Vagina (tissue), 2 donors: ENCODE measurements at places on chromosomes 4 and X. TPM values are rescaled to one million over a fixed set of nuclear protein-coding genes. Genes with fewer than 3 reads are reported as not detected.
A peak's percentile ranks its signal among the peaks of the same experiment; 100 is the strongest.

- H3K36me3 ChIP-seq: no peaks in the 10 kb centered on the region
- no peak for DNase-seq
- H3K4me1 ChIP-seq: no peaks in the 10 kb centered on the region
- H3K27me3 ChIP-seq: no peaks in the 10 kb centered on the region
- no peak overlapping the region for H3K4me3 ChIP-seq
Observed at GRCh38 chrX:109830704-109831206, 97.7 kb upstream of the ACSL4 start.

- H3K36me3 ChIP-seq: no peaks in the 10 kb centered on the region
- H3K4me3 ChIP-seq: no peak overlapping the region
- H3K27me3 ChIP-seq: no peaks in the 10 kb centered on the region
- H3K4me1 ChIP-seq: no peaks in the 10 kb centered on the region
- H3K27ac ChIP-seq: no peak overlapping the region
- DNase-seq: no peak
Observed at GRCh38 chr4:46249516-46249915, 125.7 kb upstream of the GABRG1 start.

GRCh38 chr4:23234716-23235115, 542.0 kb downstream of the GBA3 start:
- no peaks in the 10 kb centered on the region for H3K4me1 ChIP-seq
- no peak for DNase-seq
- no peak overlapping the region for H3K4me3 ChIP-seq

LNX1 gene
- 11.8 TPM for total RNA-seq

DNA sequence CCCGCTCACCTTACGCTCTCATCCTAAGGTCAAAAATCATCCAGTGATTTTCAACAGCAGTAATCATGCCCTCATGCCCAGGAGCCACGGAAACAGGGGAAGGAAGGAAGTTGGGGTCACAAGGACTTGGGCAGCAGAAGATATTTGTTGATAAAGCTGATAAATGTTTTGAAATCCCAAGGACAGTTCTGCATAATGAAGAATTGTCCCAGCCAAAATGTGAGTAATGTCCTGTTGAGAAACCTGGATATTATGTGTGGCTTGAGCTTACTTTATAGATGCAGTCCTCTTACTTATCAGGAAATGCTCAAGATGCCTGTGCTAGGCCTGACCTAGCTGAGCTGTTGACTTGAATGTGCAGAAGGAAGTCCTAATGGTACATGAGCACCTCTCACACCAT, 263.0 kb upstream of the ZFP42 start:
- no peaks in the 10 kb centered on the region for H3K27me3 ChIP-seq
- no peaks in the 10 kb centered on the region for H3K36me3 ChIP-seq
- H3K27ac ChIP-seq: no peak overlapping the region
- no peak for DNase-seq
- no peak overlapping the region for H3K4me3 ChIP-seq

DNA sequence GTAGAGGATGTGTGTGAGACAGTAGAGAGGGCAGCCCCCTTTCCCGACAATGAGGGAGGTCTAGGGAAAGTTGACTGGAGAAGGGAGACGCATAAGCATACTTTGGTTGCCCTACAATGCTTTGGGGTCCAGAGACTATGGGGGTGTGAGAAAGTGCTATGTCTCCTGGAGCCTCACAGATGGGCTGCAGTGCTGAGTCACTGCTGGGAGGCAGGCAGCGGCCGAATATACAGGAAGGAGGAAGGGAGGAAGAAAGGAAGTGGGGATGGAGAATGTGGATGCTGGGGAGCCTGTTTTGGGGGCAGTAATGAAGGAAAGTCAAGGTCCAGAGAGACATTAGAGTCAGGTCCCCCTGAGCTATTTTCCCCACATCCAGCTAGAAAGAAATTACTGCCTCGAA, 12.7 kb downstream of the DRP2 start:
- no peaks in the 10 kb centered on the region for H3K27me3 ChIP-seq
- no peaks in the 10 kb centered on the region for H3K4me1 ChIP-seq
- H3K4me3 ChIP-seq: no peak overlapping the region
- DNase-seq: no peak
- H3K36me3 ChIP-seq: no peaks in the 10 kb centered on the region
- no peak overlapping the region for H3K27ac ChIP-seq

DNA sequence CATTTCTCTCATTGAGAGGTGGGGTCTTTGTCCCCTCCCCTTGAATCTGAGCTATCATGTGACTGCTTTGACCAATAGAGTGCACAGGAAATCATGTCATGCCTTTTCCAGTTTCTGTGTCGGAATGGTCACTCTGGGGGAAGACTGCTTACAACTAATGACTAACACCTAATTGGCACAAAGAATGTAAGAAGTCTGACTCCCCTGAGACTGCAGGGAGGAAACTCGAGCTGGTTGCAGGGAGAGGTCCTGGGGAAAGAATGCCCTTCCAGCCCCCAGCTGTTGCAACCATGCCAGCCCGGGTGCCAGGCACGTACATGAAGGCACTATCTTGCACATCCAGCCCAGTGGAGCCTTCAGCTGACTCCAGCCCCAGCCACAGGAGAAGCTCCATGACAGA, 254.2 kb downstream of the DHX15 start:
- no peaks in the 10 kb centered on the region for H3K36me3 ChIP-seq
- no peaks in the 10 kb centered on the region for H3K4me1 ChIP-seq
- no peaks in the 10 kb centered on the region for H3K27me3 ChIP-seq
- H3K27ac ChIP-seq: no peak overlapping the region

DNA sequence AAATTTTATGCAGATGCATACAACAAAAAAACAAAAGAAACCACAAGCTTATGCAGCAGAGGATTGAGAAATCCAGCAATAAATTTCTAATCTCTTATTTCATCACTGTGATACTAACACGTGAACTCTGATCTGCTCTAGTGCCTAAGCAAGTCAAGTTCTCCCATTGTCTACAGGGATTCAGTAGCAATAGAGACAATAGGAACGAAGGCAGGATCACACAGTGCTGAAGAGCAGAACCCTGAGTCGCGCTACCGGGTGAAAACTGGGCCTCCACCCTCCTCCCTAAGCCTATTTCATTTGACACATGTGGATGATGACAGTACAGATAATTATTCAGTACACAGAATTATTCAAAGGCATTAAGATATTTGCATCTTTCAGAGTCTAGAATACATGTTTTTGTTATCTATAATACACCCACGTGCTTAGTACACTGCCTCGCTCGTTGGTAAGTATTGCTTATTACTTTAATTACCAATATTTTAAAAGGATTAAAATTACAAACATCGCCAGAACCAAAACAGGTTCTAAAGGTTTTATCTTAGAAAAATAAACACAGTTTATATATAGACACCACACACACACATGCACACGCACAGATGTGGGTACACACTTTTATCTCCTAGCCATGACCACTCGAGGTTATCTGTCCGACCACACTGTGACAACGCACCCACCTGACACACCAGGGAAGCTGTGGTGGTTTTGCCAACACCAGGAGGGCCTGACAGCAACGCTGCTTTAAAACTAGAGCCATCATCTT, 60.1 kb downstream of the RFC1 start:
- no peaks in the 10 kb centered on the region for H3K4me1 ChIP-seq
- no peaks in the 10 kb centered on the region for H3K36me3 ChIP-seq
- no peaks in the 10 kb centered on the region for H3K27me3 ChIP-seq
- no peak for DNase-seq

GAGE12E gene
- total RNA-seq: not detected

SLC26A1 gene
- total RNA-seq: 2.9 TPM

DNA sequence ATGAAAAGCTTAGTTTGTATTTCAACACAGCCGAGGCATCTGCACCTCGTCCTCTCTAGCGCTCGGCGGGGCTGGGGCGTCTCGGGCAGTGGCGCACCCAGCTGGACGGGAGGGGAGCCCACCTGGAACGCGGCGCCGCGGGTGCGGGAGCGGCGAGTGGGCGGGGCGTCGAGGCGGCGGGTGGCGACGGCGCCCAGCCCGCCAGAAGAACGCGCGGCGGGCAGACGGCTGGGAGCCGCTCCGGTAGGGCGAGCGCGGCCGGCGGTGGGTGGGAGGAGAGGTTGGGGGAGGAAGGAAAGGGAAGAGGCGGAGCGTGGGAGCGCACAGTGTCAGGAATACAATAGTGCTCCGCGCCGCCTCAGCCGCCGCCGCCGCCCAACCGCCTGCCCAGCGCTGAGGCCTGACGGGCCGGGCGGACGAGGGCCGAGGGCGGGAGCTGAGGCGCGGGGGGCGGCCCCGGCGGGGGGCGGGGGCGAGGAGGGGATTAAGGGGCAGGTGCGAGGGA, at the start of gene JADE3:
Gene JADE3, plus strand, starts transcription at position 324 of the 505 bp plus-strand sequence. CDS start 72,474 bp downstream, outside the sequence.
- no peak for DNase-seq
- H3K27me3 ChIP-seq: no peaks in the 10 kb centered on the region
- H3K27ac ChIP-seq: peak within 1 kb of the TSS; percentile 53
- H3K4me1 ChIP-seq: no peaks in the 10 kb centered on the region

MAGED4B gene
- total RNA-seq: 19.6 TPM

MRPS18C gene
- total RNA-seq: 15.2 TPM

DNA sequence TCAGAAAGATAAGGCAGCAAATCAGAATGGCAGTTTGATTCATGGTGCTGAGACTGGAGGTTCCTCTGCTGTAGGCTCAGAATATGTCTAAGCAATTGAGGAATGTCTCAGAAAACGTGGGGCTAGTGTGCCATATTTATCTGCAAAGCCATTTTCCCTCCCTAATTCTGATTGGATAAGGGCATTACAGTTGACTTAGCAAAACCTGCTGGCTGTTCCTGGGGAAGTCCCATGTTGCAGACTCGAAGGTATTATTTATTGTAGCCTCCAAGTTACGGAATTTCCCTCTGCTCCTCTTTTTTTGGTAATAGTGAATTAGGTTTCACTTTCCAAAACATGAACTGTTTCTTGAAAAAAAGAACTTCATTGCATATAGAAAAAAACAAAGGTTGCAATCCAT, at the start of gene CXCL10:
Gene CXCL10, minus strand, starts transcription at position 109 of the 400 bp plus-strand sequence. Its CDS starts 66 bp downstream, at position 43.
- H3K36me3 ChIP-seq: no peaks in the 10 kb centered on the region
- H3K27me3 ChIP-seq: no peaks in the 10 kb centered on the region
- H3K27ac ChIP-seq: no peak within 1 kb of the TSS
- H3K4me1 ChIP-seq: no peaks in the 10 kb centered on the region

DNA sequence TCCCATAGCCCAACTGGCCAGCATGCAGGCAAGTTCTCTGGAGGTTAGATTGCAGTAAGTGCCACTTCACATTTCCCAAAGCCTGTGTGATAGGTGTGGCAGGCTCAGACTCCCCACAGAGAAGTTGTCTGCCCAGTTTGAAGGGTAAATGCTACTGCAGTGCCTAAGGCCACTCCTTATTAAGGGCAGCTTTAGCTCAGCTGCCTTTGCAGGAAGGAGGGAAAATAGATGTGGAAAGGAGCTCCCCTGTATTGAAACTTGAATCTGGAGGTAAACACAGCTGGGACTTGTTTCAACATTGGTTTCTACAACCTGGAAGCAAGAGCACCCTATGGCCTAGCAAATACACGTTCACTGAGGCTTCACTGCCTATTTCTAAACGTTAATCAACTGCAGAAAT, 22.4 kb downstream of the NEXMIF start:
- no peak overlapping the region for H3K4me3 ChIP-seq
- H3K4me1 ChIP-seq: no peaks in the 10 kb centered on the region
- no peak for DNase-seq

GRCh38 chrX:134025986-134026545, 40.7 kb upstream of the GPC3 start:
- no peak for DNase-seq
- no peaks in the 10 kb centered on the region for H3K27me3 ChIP-seq
- H3K27ac ChIP-seq: no peak overlapping the region

GRCh38 chrX:148804579-148805355, 304.4 kb downstream of the AFF2 start:
- DNase-seq: no peak
- H3K36me3 ChIP-seq: no peaks in the 10 kb centered on the region
- no peak overlapping the region for H3K27ac ChIP-seq
- no peaks in the 10 kb centered on the region for H3K27me3 ChIP-seq

ASMT gene
- total RNA-seq: not detected

DNA sequence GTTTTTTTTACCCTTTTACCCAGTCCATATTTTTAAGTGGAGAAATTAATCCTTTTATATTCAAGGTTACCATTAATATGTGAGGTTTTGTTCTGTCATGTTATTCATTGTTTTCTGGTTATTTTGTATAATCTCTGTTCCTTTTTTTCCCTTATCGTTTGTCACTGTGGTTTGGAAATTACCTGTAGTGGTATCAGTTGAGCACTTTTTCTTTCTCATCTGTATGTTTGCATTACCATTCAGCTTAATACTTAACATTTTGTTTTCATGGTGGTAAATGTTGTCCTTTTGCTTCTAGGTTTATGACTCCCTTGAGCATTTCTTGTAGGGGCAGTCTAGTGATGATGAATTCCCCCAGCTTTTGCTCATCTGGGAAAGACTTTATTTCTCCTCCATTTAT, 6.6 kb downstream of the ETDC start:
- H3K4me3 ChIP-seq: no peak overlapping the region
- H3K27ac ChIP-seq: no peak overlapping the region
- no peaks in the 10 kb centered on the region for H3K36me3 ChIP-seq
- no peaks in the 10 kb centered on the region for H3K27me3 ChIP-seq

GRCh38 chr4:88860586-88860985, 163.0 kb upstream of the NAP1L5 start:
- H3K36me3 ChIP-seq: no peaks in the 10 kb centered on the region
- peaks cover 13% of the 10 kb centered on the region for H3K4me1 ChIP-seq
- H3K4me3 ChIP-seq: no peak overlapping the region
- H3K27ac ChIP-seq: no peak overlapping the region

GRCh38 chrX:152575331-152575730, 62.4 kb upstream of the GABRQ start:
- H3K27me3 ChIP-seq: no peaks in the 10 kb centered on the region
- no peaks in the 10 kb centered on the region for H3K36me3 ChIP-seq
- DNase-seq: no peak
- no peak overlapping the region for H3K4me3 ChIP-seq
- H3K27ac ChIP-seq: no peak overlapping the region
- H3K4me1 ChIP-seq: no peaks in the 10 kb centered on the region

HCCS gene
- 12.5 TPM for total RNA-seq

GRCh38 chr4:107035819-107036583, at the start of gene DKK2:
DKK2 (minus strand) TSS chr4:107036313; CDS start chr4:107035591, 722 bp downstream.
- H3K4me3 ChIP-seq: peak within 1 kb of the TSS; percentile 25
- H3K4me1 ChIP-seq: peaks cover 29% of the 10 kb centered on the region
- H3K27me3 ChIP-seq: no peaks in the 10 kb centered on the region
- no peaks in the 10 kb centered on the region for H3K36me3 ChIP-seq

TMEM271 gene
- total RNA-seq: 0.25 TPM

MFAP3L gene
- total RNA-seq: 2.2 TPM

DNA sequence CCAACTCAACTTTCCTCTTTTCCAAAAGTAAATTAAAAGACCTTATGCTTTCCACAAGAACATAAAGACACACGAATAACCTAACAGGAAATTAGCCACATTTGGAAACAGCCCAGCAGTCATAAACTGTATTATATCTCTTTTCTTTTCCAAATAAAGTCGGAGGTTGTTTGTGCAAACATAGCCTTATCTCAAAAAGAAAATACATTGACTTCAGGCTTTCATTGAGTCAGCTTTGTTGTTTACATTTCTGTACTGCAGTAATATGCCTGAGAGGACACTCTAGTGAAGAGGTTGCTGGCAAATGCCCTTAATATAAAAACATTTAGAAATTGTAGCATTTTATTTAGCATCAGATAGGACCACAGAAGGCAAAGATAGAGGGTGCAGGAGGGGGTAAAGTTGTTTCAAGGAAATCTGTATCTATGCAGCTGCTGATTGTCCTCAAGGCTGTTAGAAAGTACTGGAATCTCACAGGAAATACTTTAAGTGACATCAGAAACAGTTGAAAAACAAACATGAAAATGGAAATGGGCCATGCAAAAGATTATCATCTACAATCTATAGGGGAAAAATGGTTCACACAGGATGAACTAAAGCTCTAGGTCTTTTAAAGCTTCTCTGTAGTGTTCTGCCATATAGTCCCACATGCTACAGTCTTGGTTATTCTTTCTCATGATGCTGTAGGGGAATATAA, 14.5 kb downstream of the LNX1 start:
- H3K27me3 ChIP-seq: no peaks in the 10 kb centered on the region
- no peaks in the 10 kb centered on the region for H3K36me3 ChIP-seq
- peaks cover 15% of the 10 kb centered on the region for H3K4me1 ChIP-seq
- no peak overlapping the region for H3K4me3 ChIP-seq
- H3K27ac ChIP-seq: peak overlapping the region; percentile 10

GRCh38 chr4:124936427-124936826, 223.9 kb upstream of the ANKRD50 start:
- H3K4me3 ChIP-seq: no peak overlapping the region
- H3K27ac ChIP-seq: no peak overlapping the region
